GM12865 (cell line): ENCODE measurements at places on chromosomes 12 and 14.

- no peak for DNase-seq
These were observed 3.2 kb downstream of the MGST1 start for GRCh38 chr12:16350682-16351081.

DNA sequence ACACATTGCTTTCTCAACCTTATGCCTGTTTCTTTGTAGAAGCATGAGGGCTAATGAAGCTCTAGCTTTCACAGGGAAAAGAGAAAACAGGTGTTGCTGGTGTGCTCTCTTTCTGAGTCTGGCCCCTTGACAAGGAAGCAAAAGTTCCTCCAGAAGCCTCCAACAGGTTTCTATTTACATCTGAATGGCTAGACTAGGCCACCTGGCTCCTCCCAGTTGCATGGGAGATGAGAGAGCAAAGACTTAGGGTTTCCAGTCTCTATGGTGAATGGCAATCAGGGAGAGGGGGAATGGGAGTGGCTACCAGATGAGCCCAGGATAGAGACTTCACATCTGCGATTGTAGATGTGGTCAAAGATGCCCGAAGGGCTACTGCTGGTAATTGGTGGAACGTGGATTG lies 138.1 kb upstream of the PLXNC1 start:
- no peak for DNase-seq

DNA sequence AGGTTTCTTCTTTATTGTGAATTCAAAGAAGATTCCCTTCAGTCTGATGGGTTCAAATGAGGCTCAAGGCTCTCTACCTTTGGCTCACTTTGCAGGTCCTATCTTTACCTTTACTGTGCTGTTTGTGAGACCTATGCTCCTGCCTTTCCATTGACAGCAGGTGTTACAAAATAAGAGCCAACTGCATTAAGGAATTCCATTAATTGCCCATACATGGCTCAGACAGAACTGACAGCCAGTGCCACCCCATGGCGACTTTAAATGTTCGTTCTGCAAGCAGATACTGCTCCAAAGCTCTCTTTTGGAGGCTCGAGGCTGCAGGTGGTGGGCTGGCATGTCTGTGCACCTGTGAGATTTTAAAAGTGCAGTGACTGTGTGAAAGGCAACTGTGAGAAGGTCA lies 44.7 kb downstream of the RBM19 start:
- no peak for DNase-seq

- peak; percentile 6 for DNase-seq
These were observed 82.8 kb upstream of the MDM1 start for GRCh38 chr12:68414988-68415387.

DNA sequence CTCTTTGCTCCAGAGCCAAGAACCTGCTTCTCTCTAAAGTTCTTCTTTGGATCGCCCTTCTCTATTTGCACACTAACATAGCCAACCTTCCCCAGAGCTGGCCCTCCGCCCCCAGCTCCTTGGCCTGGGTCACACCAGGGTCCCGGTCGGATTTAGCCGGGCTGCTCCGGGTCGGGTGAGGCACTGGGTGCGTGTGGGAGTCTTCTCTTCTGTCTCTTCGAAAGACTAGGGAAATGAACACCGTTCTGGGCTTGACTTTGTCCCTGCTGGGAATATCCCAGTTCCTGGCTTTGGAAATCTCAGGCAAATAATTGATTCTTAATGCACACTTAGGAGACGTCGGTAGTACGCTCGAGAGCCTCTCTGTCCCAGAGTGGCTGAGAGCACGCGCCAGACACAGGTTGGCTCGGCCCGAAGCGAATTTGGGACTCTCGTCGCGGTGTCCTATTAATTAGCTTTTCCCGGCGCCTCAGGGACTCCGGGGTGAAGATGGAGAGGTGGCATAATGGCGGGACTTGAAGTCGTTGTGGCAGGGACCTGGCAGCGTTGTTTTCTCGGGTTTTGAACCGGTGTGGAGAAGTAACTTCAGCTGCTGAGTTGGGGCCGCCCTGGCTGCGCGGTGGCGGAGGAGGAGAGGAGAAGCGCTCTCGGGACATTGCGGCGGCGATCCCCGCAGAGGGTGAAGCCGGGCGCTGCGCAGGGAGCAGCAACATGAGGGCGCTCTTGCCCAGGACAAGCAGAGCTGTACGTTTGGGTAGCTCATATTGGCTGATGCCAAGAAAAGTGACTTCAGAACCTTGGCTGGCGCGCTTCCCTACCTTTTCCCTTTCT lies 7.5 kb downstream of the FOXG1 start:
- peak; percentile 55 for DNase-seq

DNA sequence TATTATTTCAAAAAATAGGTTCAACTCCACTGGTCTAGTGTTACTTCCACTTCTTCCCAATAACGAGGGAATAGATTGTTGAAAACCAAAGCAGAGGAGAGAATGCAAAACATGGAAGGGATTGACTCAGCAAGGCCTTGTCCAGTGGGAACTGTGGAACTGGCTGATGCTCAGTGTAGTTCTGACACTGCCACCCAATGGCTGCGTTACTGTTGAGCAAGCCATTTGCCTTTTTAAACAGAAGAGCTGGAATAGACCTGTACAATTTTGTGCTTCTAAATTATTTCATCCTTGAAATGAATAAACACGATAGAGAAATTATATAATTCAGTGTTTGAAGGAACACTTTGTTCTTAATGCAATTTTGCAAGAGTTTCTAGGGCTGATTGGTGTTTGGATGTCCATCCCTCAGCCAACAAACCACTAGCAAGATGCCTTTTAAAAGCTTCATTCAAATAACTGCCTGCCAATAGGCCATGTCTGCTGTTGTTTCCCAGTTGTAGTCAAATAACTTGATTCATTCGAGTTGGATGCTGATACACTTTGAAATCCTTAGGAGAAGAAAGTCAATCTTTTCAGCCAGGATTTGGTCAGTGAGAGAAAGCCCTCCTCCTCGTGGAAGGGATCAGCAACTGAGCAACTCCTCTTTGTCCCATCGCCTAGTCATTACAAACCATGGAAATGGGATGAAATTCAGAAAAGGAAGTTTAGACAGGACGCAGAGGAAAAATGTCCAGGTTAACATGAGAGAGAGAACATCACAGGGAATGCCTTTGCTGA lies 7.3 kb upstream of the MGP start:
- peak; percentile 22 for DNase-seq

- peak; percentile 14 for DNase-seq
These were observed 98.5 kb upstream of the TMPO start for GRCh38 chr12:98416845-98417244.

DNA sequence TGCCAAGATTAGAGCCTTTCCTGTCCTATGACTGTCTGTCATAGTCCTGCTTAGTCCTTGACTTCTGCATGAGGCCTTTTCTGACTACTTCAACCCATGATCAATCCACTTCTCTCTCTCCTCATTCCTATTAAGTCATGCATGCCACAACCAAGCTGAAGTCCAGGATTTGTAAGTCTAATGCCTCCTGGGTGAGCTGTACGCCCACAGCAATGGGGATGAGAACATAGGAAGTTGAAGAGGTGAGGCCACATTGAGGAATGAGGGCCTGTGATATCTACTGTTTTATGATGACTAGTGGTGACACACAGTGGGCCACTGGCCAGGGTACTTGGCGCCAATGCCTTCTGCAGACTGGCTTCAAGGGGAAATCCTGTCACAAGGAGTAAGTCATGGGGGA lies 994.1 kb upstream of the TMEM132C start:
- no peak for DNase-seq

GRCh38 chr12:85713373-85713772 lies 122.8 kb downstream of the RASSF9 start:
- no peak for DNase-seq

DNA sequence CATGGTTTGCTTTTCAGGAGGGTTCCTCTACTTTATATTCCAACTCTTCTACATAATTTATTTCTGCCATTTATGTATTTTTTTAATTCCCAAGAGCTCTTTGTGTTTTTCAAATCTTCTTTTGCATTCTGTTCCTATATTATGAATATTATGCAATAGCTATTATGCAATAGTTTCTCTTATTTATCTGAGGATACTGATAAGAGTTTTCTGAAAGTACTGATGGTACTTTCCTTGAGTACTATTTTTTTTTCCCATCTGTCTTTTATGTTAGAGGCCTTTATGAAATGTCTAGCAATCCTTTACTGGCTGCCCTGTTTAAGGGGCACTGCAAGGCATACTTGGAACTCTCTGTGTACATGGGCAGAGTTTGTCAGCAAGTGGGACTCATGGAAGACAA lies 93.4 kb downstream of the SLC41A2 start:
- DNase-seq = no peak

DNA sequence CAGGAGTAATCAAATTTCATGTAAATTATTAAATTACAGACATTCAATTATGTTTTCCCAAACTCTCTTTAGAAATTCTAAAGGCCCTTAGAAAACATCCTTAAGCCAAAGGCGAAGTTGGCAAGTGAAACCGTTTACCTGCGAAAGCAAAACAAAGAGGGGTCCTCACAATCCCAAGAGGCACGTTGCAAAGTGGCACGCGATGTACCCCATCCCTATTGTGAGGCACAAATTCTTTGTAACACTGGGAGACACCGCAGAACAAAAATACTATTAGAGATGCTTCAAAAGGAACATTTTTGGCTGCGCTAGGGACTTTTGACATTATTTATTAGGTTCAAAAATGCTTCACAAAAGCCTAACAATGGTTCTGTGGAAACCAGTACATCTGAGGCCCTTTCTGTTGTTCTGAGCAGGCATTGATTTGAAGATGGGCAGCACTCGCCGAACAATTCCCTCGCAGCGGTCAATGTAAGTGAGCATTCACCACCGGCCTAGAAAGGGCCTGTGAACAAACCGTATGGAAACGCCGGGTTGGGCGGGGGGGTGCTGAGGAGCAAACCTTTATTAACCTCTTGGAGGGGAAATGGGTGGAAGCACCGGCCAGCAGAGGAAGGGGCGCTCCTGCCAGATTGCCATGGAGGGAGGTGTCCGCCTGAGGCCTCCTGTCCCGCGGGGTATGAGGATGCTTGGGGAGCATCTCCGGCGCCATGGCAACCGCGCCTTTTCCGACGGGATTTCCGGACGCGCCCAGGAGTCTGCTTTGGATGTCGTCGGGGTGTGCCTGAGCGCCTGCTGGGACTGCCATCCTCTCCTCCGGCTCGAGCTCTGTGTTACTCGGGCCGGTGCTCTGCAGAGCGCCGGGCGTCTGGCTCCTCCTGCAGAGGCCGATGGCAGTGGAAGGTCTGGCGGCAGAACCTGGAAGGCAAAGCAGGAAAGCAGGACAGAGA lies 193.9 kb downstream of the C12orf42 start:
- no peak for DNase-seq

GRCh38 chr14:54220071-54220703 lies 176.6 kb upstream of the CDKN3 start:
- DNase-seq = no peak

GRCh38 chr12:25771041-25771440 lies 187.4 kb upstream of the RASSF8 start:
- peak; percentile 16 for DNase-seq

DNA sequence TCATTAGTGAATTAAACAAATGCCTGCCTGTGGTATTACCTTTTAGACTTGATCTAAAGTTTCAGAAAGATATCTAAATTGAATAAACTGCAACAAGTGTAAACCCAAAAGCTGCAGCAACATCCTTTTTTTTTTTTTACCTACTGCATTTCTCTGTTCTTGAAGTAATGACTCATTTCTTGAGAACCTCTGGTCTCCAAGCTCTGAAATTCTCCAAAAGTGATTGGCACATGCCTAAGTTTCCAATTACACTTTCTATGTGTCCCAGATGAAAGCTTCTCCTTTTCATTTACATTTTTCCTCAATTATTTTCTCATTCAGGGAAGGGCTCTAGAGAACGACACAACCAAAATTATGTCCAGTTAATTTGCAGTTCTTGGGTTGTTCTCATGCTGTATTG lies 435.2 kb upstream of the DCN start:
- peak; percentile 27 for DNase-seq

DNA sequence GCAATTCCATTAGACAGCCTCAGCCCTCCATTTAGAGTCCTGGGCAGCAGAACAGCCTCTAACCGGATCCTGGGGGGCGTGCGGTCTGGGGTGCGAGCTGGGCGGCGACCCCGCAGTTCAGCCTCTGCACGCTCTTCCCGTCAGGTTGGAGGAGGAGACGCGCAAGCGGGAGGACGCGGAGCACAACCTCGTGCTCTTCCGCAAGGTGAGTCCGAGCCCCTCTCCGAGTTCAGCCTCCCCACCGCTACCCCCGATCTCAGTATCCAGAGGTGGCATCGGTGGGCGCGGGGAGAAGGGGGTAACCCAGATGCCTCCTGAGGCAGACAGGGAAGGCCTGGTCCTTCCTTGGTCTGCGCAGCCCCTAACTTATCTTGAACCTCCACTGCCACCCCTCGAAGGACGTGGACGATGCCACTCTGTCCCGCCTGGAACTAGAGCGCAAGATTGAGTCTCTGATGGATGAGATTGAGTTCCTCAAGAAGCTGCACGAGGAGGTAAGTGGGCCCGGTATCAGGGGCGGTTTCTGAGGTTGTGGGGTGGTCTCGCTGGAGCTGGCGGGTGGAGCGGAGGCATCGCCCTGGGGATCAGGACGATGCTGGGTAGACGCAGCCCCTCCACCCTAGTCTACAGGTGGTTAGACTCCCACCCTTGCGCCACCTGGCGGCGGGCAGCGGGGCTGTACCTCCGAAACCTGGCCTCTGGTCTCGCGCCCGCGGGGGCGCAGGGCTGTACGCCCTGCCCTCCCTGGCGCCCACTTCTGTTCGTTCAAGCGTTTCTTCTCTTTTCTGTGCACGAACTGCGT lies 1.3 kb downstream of the PRPH start:
- DNase-seq = peak; percentile 61

GRCh38 chr12:58566599-58566998 lies 353.7 kb downstream of the LRIG3 start:
- no peak for DNase-seq

DNA sequence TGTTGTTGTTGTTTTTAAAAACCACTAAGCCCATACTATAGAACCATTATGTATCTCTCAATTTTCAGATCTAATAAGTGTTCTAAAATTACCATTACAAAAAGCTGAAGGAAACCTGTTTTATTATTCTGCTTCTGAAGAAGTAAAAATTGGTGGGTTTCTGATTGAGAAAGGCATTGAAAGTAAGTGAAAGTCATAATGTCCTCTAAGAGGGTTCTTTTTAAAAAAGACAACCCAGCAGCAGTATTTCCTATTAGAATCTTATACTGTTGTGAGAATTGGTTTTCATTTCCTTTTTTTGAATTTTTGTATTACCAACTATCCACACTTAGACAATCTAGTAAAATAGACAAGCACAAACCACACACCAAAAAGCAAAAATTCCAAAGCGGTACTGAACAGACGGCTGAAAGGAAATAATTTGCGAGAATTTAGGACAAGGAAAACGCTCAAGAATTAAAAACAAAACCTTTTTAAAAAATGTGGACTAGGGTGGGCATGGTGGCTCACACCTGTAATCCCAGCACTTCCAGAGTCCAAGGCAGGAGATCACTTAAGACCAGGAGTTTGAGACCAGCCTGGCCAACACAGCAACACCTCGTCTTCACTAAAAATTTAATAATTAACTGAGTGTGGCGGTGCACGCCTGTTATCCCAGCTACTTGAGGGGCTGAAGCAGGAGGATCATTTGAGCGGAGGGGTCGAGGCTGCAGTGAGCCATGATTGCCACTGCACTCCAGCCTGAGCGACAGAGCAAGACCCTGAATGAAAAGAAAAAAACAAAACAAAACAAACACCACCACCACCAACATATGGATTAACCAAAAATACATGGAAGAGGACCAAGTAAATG lies 66.7 kb upstream of the AP4S1 start:
- DNase-seq = no peak
